ENCODE measurements at places on chromosomes 6 and 20.

- no peak for DNase-seq
These were observed 328.4 kb upstream of the KHDRBS2 start for GRCh38 chr6:62614442-62614841.

GRCh38 chr6:36489426-36489825, 46.6 kb downstream of the KCTD20 start:
- no peak for DNase-seq

- DNase-seq, result no peak
These were observed 89.0 kb upstream of the DTNBP1 start for GRCh38 chr6:15751721-15752350.

- DNase-seq, result no peak
These were observed 265.0 kb downstream of the TENT5A start for GRCh38 chr6:81487489-81487888.

DNA sequence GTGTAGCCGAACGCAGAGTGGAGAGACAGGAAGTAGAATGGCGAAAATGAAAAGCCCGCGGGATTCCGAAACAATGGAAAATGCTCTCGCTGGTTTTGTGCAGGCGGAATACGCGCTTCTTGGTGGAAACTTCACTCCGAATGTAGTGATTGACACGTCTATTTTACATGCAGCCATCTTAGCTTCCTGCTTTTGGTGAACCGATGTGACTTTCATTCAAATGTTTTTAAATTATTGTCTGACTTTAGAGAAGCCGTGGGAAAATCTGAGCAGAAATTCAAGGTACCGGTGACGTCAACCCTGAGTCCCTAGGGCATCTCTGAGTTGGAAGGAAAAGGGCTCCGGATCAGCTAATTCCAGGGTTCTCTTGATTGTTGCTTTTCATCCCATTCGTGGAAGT, 11.4 kb downstream of the GPX5 start:
- DNase-seq, result no peak

DNA sequence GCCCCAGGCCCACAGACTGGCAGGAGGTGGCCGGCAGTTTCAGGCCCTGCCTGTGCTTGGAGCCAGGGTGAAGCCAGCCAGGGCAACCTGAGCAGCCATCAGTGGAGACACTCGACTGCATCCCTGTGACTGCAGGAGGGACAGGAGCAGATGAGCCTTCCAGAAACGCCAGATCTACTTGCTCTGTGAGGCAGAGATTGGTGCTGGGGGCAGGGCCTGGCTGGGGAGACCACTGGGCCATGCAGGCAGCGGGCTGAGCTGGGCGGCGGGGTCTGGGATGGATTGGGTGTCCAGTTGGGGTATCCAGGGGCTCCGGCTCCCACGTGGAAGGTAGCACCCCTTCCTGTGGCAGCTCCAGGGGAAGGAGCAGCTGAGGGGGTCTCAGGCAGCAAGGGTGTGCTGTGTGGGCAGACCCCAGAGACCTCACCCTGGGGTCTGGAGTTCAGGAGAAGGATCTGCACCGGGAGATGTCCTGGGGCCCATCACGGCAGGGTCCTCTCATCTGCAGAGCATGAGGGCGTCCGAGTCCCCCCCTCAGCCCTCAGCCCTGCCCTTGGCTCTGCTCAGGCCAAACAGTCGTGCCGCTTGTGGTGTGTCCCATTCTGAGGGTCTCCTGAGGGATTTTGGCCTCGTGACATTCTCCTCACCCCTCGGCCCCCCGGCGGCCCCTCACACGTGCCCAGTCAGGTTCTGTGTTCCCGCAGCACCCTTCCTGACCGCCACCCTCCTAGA, 334.9 kb downstream of the TAF4 start:
- no peak for DNase-seq

- peak; percentile 56 for DNase-seq
These were observed 2.0 kb downstream of the MYB start for GRCh38 chr6:135183002-135183531.

Measured in activated T-helper 9 cell treated with anti-CD3 and anti-CD28 coated beads, Interleukin-2, amount 50 U/mL, for 16 hours (primary cell).